ENCODE measurements at places on chromosomes 7 and 10.

DNA sequence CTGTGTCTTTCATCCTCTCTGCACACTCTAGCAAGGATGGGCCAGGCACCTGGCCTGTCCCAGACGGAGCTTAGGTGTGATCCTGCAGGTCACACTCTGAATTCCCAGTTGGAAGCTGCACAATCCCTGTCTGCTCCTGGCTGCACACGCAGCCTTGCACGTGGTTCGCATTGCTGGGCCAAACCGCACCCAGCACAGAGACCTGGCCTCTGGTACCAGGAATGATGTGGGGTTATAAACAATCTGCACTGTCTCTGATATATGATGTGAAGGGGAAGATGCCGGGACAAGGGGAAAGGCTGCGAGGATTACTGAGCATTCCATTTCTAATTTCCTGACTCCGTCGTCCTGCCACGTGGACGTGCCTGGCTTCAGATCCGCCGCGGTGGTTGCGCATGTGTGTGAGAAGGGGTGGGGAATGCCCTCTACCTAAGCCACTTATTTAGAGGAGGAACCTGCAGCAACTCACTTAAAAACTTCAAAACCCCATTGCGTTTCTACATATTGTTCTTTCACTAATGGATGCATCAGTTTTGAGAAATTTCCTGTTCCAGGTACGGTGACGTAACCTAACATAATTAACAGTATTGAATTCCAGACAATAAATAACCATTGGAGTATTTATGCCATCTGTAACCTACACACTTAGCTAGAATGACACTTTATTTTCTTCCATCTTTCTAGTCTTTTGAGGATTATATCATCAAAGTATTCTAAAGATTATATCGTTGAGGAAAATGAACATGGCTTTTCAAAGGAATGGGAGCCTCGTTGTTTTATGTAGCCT, 559.7 kb upstream of the MGMT start:
- DNase-seq = no peak

GRCh38 chr7:1008733-1009363, 25.9 kb downstream of the CYP2W1 start:
- DNase-seq = no peak

- DNase-seq = peak; percentile 72
These were observed 498 bp upstream of the ST7 start for GRCh38 chr7:116952635-116953371.

GRCh38 chr10:63720676-63721075, 199.5 kb downstream of the REEP3 start:
- DNase-seq = no peak

- no peak for DNase-seq
These were observed 39.4 kb downstream of the VIPR2 start for GRCh38 chr7:159105066-159105780.

GRCh38 chr7:39557222-39557621, 9.0 kb upstream of the YAE1 start:
- no peak for DNase-seq

DNA sequence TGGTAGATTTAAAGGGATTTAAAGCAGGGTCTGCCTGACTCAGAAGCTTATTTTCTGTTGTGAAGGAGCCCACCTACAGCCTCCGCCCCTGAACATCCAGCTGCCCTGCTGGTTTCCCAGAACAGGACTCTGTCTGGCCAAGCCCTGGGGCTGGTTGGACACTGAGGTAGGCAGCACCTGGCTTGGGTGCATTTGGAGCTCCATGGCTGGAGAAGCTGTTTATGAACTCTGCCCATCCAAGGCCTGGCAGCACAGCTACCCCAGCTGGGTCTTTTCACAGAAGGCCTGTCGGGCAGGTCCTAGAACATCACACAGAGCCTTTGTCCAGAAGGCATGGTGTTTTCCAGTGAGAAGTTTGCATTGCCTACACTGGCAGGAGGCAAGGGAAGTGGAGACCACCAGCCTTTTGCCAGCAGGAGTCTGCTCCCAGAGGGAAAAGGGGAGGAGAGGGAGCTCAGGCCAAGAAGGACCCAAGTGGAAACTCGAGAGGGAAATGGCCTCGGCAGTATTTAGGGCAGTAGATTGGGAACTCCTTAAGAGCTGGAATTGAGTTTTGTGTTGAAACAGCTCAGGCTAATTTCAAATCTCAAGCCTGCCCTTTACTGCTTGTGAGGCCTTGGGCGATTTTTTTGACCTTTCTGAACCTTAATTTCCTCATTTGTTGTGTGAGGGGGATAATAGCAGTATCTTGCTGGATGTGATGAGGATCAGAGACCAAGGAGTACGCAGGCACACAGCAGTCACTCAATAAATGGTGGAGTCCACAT, 12.3 kb upstream of the PDCD4 start:
- DNase-seq = no peak

DNA sequence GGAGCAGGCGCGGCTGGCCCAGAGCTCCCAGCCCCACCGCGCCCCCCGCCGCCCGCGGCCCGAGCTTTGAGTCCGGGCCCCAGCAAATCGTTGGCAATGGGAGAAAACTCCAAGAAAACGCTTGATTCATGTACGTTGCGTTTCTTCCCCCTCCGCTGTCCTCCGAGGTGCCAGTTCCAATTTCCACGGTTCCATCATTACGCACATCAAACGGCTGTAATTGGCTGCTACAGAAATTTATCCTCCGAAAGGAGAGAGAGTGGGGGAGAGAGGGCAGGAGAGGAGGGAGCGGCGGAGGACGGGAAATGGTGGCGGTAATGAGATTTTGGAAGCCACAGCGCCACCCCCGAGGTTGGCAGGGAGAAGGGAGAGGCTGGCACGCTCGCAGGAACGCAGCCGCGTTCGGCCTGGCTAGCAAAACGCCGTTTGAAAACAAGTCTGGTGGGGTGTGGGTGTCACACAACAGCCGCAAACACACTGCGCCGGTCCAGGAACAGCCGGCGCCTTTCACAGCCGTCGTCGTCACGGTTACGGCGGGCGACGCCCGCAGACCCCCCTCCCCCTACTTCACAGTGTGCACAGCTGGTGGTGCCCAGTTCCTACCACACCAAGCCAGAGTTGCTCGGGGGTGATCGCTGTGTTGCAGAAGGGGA, 57.5 kb downstream of the UNCX start:
- DNase-seq = no peak

DNA sequence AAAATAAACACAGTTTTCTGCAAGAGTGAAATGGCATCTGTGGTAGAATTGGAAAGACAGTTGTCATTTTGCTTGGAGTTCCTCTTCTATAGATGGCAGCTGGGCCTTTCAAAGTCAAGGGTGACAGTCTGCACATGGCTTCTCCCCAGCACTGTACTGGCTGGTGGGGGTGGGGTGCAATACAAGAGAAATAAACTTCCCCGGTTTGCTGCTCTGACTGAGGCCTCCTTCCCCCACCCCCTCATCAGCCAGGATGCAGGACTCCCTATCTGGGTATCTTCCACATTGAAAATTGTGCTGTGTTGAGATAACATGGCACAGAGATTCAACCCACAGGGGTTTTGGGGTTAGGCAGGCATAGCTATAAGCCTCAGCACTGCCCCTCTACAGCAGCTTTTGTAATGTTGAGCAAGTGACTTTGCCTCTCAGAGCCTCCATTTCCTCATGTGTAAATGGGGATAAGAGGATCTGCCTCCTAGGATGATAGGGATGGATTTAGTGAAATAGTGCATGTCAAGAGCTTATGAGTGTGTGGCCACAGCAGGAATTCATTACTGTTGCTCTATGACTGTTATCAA, 85.8 kb upstream of the WDR11 start:
- no peak for DNase-seq

DNA sequence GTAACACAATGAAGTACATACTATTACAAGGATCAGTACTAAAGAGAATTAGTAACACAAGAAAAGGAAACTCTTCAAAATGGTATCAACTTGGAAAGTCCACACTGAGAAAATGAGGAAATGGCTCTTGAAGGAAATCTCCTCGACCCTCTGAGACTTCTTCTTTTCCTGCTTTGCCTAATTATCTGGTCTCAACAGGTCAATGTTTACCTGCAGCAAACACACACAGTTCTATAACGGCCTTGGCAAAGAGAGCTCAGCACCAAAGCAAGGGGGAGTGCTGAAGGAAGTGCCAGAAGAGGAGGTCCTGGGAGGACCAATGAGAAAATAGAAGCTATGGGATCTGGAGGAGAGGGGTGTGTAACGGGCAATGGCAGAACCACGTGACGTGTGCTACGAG, 21.9 kb downstream of the CHCHD3 start:
- no peak for DNase-seq

DNA sequence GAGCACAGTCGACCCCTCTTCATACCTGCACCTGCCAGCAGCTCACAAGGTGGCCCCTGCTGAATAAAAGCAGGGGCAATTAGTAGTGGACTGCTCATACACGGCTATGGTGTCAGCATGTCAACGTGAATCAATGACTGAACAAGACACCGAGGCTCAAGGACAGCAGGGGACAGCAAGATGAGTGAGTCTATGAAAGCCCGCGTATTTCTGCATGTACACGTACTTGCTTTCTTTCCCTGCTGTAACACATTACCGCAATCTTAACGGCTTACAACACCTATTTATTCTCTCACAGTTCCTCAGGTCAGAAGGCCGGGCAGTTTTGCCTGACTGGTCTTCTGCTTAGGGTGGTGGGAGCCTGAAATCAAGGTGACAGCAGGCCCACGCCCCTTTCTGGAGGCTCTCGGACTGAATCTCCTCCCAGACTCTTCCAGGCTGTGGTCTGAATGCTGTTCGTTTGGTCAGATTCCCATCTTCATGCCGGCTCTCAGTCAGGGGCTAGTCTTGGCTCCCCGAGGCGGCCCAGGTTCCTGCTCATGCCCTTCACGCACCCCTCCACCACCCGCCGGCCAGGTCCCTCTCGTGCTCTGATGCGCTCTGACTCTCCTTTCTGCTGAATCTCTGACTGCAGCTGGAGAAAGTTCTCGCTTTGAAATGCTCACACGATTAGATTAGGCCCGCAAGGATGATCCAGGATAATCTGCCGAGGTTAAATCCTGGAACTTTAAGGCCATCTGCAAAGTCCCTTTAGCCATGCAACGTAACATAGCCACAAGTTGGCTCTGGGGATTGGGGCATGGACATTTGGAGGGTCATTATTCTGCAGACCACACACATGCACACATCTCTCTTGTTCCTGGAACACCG, 7.8 kb upstream of the PPP2R2D start:
- DNase-seq = no peak

GRCh38 chr10:34240039-34240438, 575.1 kb downstream of the PARD3 start:
- no peak for DNase-seq

DNA sequence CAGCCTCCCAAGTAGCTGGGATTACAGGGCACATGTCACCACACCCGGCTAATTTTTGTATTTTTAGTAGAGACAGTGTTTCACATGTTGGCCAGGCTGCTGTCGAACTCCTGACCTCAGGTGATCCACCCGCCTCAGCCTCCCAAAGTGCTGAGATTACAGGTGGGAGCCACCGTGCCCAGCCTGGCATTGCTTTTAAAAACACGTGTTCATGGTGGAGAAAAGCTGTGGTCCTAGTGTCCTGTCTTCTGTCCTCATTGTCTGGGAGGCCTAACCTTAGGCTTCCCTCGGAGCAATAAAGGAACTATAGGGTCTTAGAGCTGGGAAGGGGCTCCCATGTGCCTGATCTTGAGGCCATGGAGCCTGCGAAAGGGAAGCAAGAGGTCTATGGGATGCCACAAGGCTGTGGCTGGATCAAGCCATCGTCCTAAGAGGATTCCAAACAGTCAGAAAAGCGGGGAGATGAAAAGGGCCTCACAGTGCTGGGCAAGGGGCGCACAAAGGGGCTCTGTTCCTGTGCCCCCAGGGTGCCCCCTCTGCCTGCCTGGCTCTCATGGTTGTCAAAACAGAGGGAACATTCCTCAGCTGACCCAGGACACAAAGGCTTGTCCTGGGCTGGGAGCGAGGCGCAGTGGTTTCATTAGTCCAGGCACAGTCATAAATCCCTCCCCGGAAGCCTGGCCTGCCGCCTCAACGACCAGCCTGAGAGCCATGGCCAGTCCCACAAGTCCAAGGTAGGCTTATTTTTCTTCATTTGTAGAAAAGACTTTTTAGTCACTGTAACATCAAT, 106.6 kb upstream of the TNS3 start:
- DNase-seq = no peak

DNA sequence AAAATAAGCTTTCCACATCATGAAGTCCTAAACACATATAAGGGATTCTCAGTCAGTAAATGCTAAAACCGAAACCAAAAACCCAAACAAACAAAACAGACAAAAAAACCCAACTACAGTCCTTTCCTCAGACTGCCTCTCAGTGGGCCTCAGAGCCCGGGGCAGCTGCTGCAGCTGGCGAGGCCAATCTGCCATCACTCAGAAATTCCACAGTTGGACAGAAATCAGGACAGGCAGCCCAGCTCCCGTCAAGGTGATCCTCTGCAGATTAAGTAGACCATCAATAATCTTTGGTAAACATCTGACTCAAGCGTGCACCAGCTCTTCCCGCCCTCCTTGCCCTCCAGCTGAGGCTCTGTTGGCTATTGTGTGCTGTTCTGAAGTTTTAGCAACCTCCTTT, 142.2 kb downstream of the ATXN7L1 start:
- DNase-seq = no peak

DNA sequence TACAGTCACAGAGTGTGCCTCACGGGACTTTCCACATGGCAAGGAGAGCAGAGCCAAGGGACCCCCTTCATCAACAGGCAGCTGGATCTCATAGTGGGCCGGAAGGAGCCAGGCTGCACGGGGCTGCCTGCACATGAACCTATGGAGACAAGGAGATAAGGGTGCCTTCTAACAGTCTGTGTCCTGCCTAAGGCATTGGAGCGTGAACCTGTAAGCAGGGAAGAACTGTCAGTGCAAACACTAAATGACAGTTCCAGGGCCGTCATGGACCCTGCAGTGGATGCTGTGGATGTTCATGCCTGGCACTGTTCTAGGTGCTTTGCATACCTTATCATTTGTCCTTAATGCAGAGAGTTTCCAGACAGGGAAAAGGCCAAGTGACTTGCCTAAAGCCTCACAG, 85.9 kb downstream of the WIPF3 start:
- no peak for DNase-seq

GRCh38 chr10:71326464-71326881, 7.4 kb downstream of the SLC29A3 start:
- DNase-seq = no peak

DNA sequence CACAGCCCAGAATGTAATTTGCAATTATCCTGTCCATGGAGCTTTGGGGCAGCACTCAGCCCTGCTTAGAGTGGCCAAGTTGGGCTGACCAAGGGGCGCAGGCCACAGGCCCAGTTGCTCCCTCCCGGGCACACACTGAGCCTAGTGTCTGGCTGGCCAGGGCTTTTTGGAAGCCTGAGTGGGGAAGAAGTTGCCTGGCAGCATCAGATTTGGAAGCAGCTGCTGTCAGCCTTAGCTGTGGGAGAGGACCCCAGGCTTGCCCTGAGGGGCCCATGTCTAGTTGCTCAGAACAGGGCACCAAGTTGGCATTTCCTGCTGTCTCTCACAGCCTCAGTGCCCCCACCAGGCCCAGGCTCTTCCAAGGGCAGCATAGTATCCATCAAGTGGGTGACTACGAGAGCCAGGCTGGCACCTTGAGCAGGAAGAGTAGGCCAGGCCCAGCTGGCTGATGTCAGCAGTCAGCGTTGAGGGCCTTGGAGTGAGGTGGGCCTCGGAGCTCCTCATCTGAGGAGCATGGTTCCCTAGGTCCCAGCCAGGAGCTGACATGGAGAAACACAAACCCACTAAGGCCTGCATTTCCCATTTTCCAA, 14.4 kb downstream of the ANTXRL start:
- peak; percentile 54 for DNase-seq
